ENCODE measurements at places on chromosomes 11 and 22.

DNA sequence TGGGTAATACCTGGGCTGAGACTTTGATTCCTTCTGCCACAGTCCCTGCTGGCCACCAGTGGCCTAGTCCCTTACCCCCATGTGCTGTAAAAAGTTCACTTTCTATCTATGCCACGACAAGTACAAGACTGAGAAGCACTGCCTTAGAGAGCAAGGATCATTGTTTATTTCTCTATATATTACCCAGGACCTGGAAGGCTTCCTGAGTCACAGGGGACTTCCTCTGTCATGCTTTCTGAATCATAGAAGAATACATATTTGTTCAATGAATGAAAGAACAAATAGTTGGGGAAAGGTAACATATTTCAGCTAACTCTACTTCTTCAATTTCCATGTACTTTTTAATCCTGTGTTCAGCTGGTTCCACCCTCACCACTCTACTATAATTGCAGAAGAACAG is 5.5 kb upstream of the SYT9 start:
- DNase-seq: no peak

- DNase-seq: no peak
Measured at GRCh38 chr11:98895936-98896335, 124.8 kb upstream of the CNTN5 start.

DNA sequence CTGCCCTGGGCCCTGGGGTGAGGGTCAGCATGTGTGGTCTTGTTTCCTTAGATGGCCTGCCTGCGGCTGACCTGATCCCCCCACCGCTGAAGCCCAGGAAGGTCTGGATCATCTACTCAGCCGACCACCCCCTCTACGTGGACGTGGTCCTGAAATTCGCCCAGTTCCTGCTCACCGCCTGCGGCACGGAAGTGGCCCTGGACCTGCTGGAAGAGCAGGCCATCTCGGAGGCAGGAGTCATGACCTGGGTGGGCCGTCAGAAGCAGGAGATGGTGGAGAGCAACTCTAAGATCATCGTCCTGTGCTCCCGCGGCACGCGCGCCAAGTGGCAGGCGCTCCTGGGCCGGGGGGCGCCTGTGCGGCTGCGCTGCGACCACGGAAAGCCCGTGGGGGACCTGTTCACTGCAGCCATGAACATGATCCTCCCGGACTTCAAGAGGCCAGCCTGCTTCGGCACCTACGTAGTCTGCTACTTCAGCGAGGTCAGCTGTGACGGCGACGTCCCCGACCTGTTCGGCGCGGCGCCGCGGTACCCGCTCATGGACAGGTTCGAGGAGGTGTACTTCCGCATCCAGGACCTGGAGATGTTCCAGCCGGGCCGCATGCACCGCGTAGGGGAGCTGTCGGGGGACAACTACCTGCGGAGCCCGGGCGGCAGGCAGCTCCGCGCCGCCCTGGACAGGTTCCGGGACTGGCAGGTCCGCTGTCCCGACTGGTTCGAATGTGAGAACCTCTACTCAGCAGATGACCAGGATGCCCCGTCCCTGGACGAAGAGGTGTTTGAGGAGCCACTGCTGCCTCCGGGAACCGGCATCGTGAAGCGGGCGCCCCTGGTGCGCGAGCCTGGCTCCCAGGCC is 12.7 kb downstream of the TMEM121B start:
- DNase-seq: no peak

GRCh38 chr22:45649809-45650208 is 21.8 kb upstream of the ATXN10 start:
- DNase-seq: no peak

- peak; percentile 77 for DNase-seq
Measured at GRCh38 chr11:10878408-10879214, 20.8 kb upstream of the ZBED5 start.

DNA sequence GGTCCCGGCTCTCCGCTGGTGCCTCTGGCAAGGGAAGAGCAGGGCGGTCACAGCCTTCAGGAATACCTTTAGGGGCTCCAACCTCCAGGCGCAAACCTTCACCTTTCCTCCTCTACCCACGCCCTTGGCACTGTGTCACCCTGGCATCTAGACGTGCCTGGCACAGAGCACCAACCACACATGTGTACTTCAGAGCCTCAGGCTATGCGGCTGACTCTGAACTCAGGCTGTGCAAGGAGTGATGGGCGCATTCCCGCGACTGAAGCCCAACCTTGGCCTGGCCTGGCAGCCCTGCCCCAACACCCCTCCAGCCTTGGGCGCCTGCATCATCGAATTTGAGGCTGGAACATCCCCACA is 11.4 kb downstream of the SCARF2 start:
- DNase-seq: no peak

DNA sequence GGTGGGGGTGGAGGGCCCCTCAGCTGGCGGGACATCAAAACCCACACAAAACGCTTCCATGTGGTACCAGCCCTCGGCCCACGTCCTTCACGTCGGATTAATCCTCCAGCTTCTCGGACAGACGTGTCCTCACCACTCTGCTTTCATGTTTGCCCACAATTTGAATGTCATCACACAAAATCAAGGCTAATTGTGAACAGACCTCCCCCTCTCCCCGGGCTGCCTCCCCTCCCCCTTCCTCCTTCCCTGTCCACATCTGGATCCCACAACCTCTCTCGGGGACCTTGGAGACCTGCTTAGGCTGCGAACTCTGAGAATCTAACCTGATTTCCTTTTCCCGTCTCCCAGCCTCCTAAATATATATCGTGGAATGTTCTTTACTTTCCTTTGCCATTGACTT is 262.9 kb downstream of the MN1 start:
- no peak for DNase-seq

DNA sequence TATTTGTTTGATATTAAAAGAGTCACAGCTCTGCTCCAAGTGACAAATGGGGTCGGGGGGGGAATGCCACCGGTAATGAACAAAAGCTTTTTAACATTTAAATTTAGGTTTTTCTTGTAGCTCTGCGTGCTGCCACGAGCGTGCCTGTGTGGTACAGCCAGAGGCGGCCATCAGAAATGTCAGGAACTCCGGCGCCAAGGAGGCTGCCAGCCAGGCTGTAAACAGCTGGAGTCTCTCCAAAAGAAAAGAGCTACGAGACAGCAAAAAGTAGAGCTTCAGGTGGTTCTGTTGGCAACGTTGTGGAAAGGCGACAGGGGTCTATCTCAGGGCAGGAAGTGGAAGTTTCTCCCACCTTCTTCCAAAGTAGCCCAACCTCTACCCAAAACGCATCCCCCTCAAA is 532.8 kb downstream of the OPCML start:
- DNase-seq: no peak

DNA sequence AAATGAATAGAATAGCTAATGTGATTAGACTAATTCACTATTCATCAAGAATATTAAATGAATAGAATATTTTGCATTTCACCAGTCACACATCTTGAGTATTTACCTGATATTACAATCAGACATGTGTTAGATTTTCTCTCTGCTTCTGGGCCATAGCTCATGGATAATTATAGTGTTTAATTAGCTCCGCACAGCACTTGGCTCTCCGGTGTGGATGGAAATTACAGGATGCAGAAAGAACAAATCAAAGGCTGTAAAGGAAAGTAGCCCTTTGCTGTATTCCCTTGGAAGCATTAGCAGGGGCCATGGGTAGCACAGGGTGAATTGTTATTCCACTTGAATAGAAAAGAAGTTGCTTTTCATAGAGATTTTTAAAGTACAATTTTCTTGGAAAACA is 320.3 kb upstream of the SORL1-AS1 start:
- no peak for DNase-seq

GRCh38 chr11:9104580-9104979 is 13.2 kb upstream of the SCUBE2 start:
- DNase-seq: no peak

GRCh38 chr11:10382518-10382917 is 72.5 kb upstream of the AMPD3 start:
- no peak for DNase-seq

DNA sequence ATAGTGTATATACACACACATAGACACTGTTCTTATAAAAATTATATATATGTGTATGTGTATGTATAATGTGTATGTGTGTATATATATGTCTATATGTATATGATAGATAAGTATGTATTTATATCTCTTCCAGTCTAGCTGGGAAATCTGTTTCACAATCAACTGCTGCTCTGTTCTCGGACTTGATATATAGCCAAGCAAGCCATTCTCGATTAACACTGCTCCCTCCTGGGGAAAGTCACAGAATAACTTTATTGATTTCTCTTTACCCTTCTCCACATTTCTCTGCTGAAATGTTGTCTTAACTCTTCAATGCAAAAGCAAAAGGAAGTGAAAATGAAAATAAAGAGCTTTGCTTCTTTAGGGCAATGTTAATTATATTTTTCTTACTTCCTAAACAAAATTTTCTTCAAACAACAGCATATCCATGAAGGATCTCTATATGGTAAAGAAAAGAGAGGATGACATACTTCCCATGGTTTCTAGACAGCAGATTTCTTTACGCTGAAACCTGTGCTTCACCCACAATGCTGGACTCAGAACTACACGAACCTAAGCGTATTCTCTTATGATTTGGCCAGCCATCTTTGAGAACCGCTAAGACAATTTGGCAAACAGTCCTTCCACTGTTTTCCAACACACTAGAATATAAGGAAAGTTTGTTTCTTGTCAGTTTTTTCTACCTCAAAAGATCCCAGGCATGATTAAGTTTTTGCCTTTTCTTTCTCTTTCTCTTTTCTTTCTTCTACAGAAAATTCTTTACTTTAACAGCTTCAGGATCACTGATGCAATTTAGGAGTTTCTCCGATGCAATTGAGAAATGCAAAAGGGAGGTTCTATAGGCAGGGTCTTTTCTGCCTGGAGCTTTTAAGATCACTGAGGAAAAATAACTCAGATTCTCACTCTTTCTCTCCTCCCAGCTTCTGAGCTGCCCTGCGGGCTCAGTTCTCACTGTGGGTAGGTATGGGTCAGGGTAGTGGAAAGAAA is 1.9 kb downstream of the BLID start:
- peak; percentile 63 for DNase-seq

- no peak for DNase-seq
Measured at GRCh38 chr11:82883853-82884252, 16.4 kb downstream of the PRCP start.

GRCh38 chr22:19218541-19219233 is 40.2 kb upstream of the SLC25A1 start:
- no peak for DNase-seq

DNA sequence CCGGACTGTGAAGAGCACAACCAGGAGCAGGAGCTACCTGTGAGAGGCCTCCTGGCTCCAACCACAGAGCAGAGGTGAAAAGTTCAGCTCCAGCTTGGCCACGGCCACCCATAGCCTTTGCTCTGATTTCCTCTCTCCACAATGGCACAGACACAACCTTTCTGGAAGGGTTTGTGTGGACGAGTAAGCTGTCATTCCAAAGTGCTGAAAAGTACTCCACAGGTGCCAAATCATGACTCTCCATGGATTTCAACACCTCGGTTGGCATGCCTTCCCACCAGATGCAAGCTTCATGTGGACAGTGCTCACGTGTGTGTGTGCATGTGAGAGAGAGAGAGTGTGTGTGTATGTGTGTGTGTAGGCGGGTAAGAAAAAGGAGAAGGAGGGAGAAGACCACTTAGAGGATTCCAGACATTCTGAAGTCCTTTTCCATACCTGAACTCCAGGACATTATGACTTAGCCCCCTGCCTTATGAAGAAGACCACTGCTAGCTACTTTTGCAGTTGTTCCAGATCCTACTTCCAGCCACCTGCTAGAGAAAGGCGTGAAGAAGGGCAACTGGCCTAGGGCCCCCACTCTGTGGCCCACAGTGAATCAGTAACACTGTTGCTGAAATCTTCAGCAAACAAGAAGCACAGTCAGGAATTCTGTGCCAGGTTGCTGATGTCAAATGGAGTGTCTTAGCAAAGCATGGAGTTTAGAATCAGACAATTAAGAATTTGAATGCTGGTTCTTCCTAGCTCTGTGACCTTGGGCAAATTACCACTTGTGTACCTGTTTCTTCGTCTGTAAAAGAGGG is 13.9 kb upstream of the NAV2 start:
- no peak for DNase-seq

DNA sequence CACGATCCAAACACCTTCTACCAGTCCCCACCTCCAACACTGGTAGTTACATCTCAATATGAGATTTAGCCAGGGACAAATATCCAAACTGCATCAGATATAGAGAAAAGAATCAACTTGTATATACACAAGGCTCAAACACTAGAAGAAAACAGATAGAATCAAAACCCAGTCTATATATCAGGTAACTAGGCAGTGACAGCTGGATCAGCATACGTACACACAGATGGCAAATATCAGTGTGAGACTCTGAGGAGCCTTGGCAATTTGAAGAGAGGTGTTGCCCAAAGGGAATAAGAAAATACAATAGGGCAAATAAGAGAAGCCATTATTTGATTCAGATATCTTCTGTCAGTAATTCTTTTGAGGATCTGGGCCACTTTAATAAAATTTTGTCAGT is 951.3 kb upstream of the CHORDC1 start:
- DNase-seq: no peak

GRCh38 chr11:47348859-47349258 is 3.6 kb downstream of the MYBPC3 start:
- peak; percentile 43 for DNase-seq

DNA sequence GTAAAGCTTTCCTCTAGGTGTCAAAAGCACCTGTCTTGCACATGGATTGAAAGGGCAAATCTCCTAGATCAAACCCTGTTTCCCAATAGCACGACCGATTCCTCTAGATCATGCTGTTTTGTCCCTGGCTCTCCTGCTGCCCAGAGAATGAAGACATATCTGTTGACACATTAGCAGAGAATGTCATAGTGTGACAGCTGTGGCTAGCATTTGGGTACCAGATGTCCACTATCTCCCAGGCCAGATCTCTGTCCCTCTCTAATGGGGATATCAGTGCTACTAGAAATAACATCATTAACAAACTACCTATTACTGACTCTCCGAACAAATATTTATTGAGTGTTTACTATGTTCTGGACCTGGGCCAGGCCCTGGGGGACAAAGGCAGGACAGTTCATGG is 72.4 kb upstream of the ISX start:
- DNase-seq: no peak

DNA sequence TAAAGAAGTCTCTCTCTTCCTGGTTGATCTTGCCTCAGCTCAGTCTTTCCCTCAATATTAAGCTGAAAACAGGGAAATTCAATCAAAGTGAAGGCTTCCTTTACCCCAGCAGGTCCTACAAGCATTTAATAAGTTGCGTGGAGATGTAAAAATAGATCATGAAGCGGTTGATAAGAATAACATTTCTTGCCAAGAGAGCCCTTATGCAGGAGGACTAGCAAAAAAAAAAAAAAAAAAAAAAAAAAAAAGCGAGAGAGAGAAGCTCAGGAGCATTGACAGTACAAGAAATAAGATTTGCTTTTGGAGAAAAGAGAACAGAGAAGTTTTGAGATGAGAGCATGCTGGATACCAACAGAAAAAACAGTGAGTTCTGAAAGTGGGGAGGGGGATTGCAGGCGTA is 112.2 kb upstream of the CLMP start:
- DNase-seq: no peak

- no peak for DNase-seq
Measured at GRCh38 chr11:86181379-86181778, 63.2 kb upstream of the EED start.

GRCh38 chr11:114709960-114710359 is 31.6 kb downstream of the NXPE2 start:
- no peak for DNase-seq

GRCh38 chr11:72224564-72225410 is at the start of gene INPPL1:
TSS of gene INPPL1 (plus strand) at chr11:72224767. CDS start at chr11:72224985, 218 bp downstream.
- DNase-seq: peak; percentile 55

- no peak for DNase-seq
Measured at GRCh38 chr22:35544189-35544588, 3.6 kb downstream of the RASD2 start.
